CD4-positive, alpha-beta T cell treated with Interleukin-10 for 1 hour (primary cell): ENCODE measurements at places on chromosomes 13 and 19.

DNA sequence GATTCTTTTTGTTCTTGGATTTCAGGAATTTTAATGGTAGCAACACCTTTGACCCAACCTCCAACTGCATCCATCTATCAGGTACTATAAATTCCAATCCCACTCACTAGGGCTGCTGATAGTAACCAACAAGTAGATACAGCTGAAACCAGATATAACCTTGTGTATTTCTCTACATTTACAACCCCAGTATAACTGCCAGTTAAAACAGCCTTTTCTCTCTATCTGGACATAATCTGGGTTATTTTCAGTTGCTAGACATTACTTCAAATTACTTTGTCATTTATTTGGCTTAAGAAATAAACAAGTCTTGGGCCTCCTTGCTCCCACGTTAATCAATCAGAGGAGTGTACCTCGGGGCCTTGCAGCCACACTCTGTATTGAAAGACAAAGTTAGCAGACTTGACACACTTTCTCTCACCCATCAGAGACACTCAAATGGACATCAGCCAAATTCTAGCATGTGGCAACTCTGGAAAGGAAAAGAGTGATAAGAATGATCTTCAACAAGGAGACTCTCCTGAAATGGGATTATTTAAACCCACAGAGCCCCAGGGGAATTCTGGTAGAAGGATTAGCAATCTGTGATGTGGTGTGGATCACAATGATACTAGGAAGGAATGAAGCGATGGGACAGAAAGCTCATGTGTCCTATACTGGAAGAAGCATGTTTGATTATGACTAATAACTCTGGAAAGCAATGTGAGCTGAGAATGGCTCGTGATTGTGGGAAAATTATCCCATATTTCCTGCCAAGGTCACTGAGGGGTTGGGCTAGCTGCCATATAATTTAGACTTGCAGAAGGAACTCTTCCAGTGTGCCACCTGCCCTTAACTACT, 157.5 kb downstream of the FLT1 start:
- no peak for DNase-seq

GRCh38 chr19:4326215-4326836, 12.3 kb downstream of the STAP2 start:
- no peak for DNase-seq

- DNase-seq = no peak
These were observed 12.4 kb upstream of the TPP2 start for GRCh38 chr13:102584434-102584833.

DNA sequence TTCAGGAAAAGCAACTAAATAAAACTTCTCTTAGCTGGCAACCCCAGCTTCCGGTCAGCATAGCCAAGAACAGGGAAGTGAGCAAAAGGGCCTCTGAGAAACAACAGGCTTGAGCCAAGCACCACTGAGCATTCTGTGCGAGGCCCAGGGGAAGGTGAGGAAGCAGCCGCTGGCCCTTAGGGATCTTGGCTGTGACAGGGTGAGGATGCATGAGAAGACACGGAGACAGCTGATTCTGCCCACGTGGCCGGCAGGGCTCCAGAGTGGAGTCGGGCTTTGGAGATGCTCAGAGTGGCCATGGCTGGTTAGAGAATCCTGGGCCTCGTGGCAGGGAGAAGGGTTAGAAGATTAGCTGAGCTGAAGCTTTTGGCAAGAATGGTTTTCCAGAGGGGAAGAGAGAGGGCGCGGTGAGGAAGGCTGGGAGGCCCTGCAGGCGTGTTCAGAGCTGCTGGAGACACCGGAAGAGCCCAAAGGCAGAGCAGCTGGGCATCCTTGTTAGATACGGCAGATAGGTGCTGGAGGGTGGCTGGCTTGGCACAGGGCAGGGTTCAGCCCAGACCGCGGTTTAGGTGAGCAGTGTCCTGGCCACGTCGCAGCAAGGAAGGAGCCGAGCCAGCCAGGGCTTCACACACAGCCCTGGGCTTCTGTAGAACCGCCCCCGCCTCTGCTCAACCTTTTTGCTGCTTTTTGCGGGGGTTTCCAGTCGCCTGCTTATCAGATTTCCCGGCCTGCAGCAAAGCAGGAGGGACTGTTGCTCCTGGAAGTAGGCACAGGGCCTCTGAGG, 17.3 kb downstream of the UPF1 start:
- no peak for DNase-seq

- peak; percentile 60 for DNase-seq
These were observed 1.7 kb downstream of the DMWD start for GRCh38 chr19:45790942-45791341.

DNA sequence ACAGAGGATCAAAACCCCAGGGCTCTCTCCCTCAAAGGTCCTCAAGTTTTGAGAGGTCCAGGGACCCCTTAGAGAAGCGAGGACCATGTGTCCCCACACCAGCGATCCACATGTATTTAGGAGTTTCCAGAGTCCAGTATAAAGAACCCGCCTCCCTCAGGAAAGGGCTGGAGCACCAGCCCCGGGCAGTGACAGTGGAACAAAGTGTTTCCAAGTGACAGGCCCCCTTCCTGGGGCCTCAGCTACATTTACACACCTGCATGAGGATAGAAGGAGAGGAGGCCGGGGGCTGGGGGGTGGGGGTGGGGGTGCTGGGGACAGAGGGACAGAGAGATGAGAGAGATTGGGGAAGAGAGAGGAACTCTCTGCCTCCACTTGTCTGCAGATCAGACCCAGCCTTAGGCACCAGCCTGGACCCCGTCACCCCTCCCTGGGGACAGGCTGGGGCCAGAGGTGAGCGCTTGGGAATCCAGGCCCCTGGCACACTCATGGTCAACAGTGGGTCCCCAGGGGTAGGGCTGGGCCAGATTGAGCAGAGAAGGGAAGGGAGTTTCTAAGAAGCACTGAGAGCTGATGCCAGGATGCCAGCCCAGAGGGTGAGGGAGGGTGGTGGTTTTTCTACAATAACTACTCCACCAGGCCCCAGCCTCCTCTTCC, 802 bp downstream of the BCAM start:
- DNase-seq = no peak

DNA sequence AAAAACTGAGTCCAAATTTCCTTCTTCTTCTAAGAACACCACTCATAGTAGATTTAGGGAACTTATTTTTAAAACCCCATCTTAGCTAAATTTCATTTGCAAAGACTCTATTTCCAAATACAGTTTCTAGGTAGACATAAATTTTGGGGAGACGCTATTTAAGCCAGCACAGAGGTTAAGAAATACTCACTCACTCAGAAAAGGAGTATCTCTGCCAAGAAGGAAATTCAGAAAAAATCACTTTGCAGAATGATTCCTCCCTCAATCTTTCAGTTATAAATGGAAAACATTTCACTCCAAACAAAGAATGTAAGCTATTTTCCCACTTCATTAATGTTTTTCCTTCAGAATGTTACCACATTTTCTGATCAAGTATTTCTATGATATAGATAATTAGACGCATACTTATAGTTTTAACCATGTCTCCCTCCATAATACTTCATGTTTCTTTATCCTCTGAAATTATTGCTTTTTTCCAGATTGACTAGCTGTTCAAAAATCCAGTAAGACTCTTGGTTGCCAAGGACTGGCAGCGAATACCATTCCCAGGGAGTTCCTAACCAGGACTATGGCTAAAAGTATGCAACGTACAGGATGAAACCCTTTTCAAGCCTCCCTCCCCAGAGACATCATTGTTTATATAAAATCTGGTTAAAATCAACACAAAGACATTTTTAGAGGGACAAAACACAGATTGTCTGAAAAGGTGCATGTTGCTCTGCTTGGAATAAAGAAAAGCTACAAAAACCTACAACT, 52.5 kb upstream of the RXFP2 start:
- DNase-seq = no peak

DNA sequence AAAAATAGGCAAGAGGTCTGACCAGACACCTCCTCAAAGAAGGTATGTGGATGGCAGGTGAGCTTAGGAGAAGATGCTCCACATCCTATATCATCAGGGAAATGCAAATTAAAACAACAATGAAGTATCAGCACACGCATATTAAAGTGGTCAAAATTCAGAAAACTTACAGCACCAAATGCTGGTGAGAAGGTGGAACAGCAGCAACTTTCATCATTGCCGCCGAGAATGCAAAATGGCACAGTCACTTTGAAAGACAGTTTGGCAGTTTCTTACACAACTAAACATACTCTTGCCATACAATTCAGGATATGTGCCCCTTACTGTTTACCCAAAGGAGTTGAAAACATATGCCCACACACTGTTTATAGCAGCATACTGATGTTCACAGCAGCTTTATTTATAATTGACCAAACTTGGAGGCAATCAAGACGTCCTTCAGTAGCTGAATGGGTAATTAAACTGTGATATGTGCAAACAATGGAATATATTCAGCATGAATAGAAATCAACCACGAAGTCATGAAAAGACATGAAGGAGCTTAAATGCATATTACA, 22.5 kb downstream of the OR10H4 start:
- no peak for DNase-seq

DNA sequence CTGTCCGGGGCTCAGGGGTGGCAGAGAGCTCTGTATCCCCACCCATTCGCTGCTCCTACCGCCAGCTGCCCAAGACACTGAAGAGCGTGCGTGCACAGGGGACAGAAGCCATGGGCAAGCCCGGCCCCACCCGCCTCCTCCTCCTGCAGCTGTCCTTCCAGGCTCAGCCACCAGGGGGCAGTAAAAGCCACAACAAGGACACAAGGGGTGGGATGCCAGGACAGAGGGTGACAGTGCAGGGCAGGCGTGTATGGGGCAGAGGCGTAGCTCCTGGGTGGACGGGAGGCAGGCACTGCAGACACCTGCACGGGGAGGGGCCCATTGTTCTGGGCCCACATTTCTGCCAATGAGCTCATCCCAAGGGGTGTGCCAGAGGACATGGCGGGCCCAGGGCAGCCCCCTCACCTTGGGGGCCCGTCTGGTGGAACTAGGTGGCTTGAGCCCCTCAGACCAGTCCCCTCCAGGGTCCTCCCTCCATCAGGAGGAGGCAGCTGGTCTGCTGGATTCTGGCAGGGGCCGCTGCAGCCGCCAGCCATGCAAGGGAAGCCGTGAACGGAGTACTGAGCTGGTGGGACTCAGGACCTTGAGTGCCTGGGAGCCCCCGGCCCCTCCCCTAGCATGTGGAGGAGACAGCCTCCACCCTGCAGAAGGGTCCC, 61.2 kb downstream of the MLLT1 start:
- DNase-seq = peak; percentile 83

DNA sequence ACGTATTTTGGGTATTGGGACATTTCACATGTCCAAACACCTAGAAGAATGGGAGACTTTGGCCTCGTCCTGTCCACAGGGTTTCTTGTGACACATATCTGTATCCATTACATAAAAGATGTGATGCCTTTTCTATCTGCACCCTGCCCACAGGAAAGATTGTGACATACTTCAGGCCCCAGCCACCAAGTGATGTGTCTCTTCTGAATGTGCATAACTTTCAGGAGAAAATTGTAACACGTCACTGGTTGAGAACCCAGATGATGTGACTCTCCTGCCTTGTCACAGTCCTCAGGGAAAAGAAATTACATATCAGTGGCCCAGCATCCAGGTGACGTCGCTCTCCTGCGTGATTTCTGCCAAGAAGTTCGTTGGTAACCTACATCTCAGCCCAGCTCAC, 21.0 kb upstream of the ZNF681 start:
- no peak for DNase-seq

GRCh38 chr13:51111997-51112396, 923 bp upstream of the C13orf42 start:
- no peak for DNase-seq

GRCh38 chr13:63554157-63554556, 2138.5 kb upstream of the PCDH20 start:
- no peak for DNase-seq

GRCh38 chr13:71039440-71039839, 827.6 kb downstream of the DACH1 start:
- no peak for DNase-seq

DNA sequence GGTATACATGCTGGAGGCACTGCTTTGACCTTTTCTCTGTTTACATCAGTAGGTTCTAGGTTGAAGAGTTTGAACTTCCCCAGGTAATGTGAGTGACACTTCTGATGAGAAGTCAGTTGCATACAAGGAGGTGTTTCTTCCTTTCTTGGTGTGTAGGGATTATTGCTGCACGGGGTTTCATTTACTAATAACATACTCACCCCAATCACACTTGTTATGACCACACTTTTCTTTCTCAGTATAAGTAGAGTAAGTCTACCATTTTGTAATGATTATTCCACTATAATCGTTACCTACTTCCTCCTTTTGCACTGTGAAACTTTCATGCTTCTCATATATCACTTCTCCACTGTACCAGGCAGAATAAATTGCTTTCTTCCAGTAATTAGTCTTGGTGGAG, 138.0 kb downstream of the TNFSF13B start:
- no peak for DNase-seq

- DNase-seq = no peak
These were observed 35.0 kb downstream of the EFNB2 start for GRCh38 chr13:106500445-106500844.

- DNase-seq = no peak
These were observed 87.8 kb downstream of the CCNA1 start for GRCh38 chr13:36520111-36520510.

- DNase-seq = peak; percentile 36
These were observed 17.1 kb downstream of the NUMBL start for GRCh38 chr19:40673397-40673796.

DNA sequence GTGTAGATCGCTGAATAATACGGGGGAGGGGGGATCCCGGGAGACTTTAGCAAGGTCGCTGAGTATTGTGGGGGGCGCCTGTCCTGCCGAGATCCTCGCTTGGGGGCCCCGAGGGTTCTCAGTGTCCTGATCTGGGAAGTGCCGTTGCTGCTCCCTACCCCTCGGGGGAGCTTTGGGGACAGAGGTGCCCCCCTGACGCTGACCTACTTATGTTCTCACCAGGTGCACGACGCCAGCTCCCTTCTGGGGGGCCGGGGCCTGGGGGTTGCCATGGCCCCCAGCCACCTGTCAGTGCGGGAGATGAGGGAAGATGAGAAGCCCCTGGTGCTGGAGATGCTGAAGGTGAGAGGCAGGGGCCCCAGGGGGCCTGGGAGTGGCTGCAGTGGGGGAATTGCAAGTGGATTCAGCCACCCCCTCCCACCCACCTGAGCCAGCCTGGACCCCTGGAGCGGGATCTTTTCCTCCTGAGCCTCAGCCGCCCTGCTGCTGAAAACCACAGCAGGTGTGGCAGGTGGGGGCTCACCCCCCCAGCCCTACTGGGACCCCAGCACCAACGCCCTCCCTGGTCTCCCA, 537 bp downstream of the NAT14 start:
- DNase-seq = no peak

DNA sequence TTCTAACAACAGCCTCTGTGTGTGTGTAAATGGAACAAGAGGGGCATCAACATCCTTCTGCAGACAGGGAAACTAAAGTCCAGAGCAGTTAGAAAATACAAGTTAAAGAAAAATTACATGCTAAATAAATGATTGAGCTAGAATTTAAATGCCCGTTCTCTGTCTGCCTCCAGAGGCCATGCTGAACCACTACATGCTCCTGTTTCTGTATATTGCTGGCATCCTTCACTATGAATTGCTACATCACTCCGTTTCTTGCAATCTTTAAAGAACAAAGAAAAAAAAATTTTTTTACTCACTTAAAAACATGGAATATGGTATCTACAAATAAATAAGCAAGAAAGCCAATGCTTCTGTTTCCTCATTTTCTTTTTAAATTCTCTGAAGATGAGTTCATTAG, 47.9 kb downstream of the DCT start:
- no peak for DNase-seq

GRCh38 chr19:39553082-39553652, 13.2 kb upstream of the EID2 start:
- no peak for DNase-seq
